ENCODE measurements at places on chromosomes 16 and 17. TPM values are rescaled to one million over a fixed set of nuclear protein-coding genes. Genes with fewer than 3 reads are reported as not detected.

The CSH1 gene
- not detected for total RNA-seq

The ZMYND15 gene
- total RNA-seq, result 0.56 TPM

The HASPIN gene
- 13.8 TPM for total RNA-seq

The KRT39 gene
- not detected for total RNA-seq

The FBXW10B gene
- total RNA-seq, result 2.5 TPM

The CDRT15 gene
- not detected for total RNA-seq

The HYDIN gene
- 0.47 TPM for total RNA-seq

The KRT26 gene
- not detected for total RNA-seq

The PLA2G10 gene
- total RNA-seq, result not detected

The AOC2 gene
- total RNA-seq, result 2.0 TPM

The ARHGAP23 gene
- 55.2 TPM for total RNA-seq

The TBC1D3G gene
- 0.07 TPM for total RNA-seq

The SMIM36 gene
- not detected for total RNA-seq

The KRTAP4-9 gene
- total RNA-seq, result not detected

The ABCA8 gene
- 0.30 TPM for total RNA-seq

The KCNH6 gene
- not detected for total RNA-seq

Measured in A549 treated with RU486 at 1 μM for 4 hours (cell line).